ENCODE measurements at places on chromosomes 2 and 18.

DNA sequence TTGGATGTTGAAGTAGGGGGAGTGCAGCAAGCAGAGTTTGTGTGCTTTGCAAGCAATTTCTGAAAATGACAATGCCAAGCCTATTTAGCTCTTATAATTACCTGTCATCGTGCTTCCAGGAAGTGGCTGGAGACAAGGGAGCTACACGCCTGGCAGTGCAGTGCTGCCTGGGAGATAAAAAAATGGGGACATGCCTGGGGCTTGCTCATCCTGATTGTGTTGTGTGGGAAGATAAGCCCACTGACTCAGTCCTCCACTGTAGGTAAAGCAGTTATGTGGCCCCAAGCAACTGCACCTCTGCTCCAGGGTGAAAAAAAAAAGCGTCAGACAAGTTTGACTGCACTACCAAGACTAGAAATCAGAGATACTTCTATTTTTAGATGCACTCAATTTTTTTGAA, 396.9 kb upstream of the NXPH2 start:
- no peaks in the 10 kb centered on the region for H3K36me3 ChIP-seq
- H3K4me3 ChIP-seq: no peak overlapping the region
- no peak for DNase-seq
- no peaks in the 10 kb centered on the region for H3K27me3 ChIP-seq
- H3K27ac ChIP-seq: no peak overlapping the region
- no peaks in the 10 kb centered on the region for H3K4me1 ChIP-seq

DNA sequence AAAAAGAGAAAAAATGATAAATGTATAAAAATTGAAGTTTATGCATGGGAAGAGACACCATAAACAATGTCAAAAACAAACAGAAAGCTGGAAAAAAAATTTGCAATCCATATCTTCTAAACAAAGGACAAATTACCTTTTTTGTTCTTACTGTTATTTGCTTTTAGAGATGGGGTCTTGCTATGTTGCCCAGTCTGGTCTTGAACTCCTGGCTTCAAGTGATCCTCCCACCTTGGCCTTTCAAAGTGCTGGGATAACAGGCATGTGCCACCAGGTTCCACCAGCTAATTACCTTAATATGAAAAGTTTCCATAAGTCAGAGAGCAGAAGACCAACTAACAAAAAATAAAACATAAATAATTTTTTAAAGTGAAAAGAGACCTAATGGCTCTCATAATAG, 90.0 kb upstream of the SIX3 start:
- H3K27ac ChIP-seq: no peak overlapping the region
- DNase-seq: no peak

DNA sequence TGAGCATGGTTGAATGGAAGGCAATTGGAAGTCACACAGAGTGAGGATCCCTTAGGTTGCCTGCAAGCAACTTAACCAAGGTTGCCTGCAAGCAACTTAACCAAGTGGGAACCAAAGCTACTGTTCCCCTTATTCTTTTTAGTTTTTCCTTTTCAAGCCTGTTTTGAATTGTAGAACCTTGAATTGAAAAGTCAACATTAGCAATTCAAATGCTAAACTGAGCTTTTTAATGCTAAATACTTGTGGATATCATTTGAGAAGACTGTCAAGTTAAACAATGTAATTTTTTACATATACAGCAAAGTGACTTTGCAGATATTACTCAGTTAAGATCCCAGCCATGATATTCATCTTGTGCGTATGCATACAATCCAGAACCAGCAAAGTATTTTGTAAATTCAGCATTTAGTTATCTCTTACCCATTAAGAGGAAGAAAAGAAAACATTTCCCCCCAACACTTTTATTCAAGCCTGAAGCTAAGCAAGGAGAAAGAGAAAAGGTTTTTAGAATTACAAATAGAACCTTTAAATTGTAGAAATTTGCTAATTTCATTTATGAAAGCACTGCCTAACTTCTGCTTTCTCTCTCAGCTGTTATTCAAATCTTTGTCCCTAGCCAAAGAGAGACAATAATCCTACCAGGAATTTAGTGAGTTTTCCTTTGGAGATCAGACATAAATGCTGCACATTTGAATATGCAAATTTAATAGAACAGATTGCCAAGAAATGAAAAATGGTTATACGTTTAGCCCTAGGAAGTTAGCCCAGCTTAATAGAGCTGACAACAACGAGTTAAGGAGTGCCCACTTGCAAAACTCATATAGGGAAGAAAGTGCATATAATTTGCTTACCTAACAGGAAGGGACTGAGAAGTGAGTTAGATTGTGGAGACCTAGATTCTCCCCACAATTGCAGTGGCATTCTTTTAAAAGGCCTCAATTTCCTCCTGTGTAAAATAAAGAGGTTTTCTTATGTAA, 643.2 kb upstream of the PIK3C3 start:
- H3K27ac ChIP-seq: no peak overlapping the region
- no peak overlapping the region for H3K4me3 ChIP-seq

GRCh38 chr2:223563462-223563861, 38.7 kb downstream of the SCG2 start:
- H3K36me3 ChIP-seq: no peaks in the 10 kb centered on the region
- H3K4me3 ChIP-seq: no peak overlapping the region
- no peak for DNase-seq
- H3K4me1 ChIP-seq: no peaks in the 10 kb centered on the region
- no peak overlapping the region for H3K27ac ChIP-seq

DNA sequence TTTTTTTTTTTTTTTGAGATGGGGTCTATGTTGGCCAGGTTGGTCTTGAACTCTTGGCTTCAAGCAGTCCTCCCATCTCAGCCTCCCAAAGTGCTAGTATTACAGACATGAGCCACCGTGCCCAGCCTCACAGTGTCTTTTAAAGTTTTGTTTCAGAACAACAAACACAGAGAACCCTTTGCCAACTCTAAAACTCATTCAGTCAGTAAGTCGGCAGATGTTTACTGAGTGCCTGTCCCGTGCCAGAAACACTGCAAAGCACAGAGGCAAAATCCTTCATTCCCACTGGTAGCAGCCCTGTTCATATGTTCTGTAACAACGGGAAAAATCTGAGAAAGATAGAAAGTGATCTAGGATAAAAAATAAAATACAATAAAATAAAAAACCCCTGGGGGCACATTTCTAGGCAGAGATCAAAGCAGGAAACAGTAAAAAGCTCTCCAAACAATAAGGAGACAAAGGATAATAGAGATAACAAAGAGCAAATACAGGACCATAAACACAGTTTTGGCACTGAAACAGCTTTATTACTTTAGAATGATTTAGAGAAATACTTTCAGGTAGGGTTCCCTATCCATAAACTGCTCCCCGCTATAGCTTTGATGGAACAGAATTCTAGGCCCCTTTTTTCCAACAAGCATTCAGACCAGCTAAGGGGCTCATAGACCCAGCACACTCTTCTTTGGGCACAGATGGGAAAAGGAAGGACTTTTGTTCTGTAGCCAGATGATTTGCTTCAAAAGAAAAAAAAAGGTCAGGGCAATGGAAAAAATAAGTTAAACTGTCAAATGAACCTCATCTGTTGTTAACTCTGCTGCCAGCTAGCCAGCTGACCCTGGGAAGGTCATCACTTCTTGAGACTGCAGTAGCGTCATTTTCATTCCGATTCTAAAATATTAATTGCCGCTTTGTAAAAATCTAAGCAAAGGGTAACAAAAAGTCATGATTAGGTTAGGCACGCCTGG, 212.3 kb downstream of the CDH20 start:
- no peaks in the 10 kb centered on the region for H3K36me3 ChIP-seq
- H3K4me1 ChIP-seq: no peaks in the 10 kb centered on the region
- no peaks in the 10 kb centered on the region for H3K27me3 ChIP-seq
- DNase-seq: no peak
- no peak overlapping the region for H3K27ac ChIP-seq

GRCh38 chr2:5592916-5593315, 99.3 kb upstream of the SOX11 start:
- no peaks in the 10 kb centered on the region for H3K27me3 ChIP-seq
- DNase-seq: no peak
- no peaks in the 10 kb centered on the region for H3K36me3 ChIP-seq
- no peak overlapping the region for H3K4me3 ChIP-seq
- no peaks in the 10 kb centered on the region for H3K4me1 ChIP-seq
- no peak overlapping the region for H3K27ac ChIP-seq

DNA sequence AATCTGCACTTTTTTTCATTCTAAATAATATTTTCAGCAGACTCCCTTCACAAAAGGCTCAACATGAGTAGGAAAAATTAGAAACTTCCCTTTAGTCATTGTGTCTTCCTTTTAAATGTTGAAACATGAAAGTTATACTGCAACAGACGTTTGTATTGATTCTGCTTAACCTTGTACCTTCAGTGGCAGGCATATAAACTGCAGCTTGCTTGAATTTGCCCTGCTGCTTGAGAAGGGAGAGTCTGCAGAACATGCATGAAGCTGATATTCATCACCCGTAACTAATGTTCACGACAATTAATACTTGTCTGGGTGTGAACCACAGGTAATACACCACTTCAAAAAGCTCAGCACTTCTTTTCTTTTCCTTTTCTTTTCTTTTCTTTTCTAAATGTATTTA, 294.7 kb upstream of the LRP1B start:
- no peak overlapping the region for H3K27ac ChIP-seq
- no peak for DNase-seq
- no peaks in the 10 kb centered on the region for H3K27me3 ChIP-seq
- no peak overlapping the region for H3K4me3 ChIP-seq
- no peaks in the 10 kb centered on the region for H3K4me1 ChIP-seq
- H3K36me3 ChIP-seq: no peaks in the 10 kb centered on the region

- no peaks in the 10 kb centered on the region for H3K27me3 ChIP-seq
- H3K36me3 ChIP-seq: no peaks in the 10 kb centered on the region
- H3K4me1 ChIP-seq: no peaks in the 10 kb centered on the region
- H3K4me3 ChIP-seq: no peak overlapping the region
These were observed 93.8 kb downstream of the PRKCE start for GRCh38 chr2:45745231-45745630.

DNA sequence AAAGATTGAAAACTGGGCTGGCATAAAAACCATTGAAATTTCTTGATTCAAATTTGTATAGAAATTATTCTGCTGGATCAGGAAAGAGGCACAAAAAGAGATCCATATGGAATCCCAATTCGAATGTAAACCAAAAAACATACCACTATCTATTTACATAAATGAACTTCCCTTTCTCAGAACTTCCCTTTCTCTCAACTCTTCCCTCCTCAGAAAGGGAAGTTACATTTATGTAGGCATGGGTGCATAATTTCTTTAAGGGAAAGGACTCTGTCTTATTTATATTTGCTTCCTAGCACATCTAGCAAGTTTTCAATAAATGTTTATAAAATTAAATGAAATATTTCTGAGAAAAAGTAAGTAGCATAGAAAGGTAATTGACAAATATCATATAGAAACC, 398.1 kb upstream of the ATP5MC3 start:
- DNase-seq: no peak
- no peak overlapping the region for H3K27ac ChIP-seq
- H3K4me1 ChIP-seq: no peaks in the 10 kb centered on the region
- no peak overlapping the region for H3K4me3 ChIP-seq

DNA sequence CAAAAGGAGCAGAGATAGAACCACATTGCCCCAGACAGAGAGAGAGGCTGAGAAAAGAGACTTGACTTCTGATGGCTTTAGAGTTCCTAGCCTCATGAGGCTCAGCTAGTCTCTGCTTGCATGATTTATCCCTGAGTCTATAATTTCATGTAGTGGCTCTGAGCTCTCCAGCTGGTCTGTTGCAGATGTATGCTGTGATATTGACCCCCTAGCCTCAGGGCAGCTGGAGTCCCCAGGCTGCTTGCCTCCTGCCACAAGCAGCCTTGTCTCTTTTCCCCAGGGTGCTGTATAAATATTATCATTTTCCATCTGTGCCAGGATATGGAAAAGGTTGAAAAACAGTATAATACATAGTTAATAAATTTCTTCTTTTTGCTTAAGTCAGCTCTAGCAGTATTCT, 467.6 kb upstream of the CWC22 start:
- H3K36me3 ChIP-seq: no peaks in the 10 kb centered on the region
- H3K27ac ChIP-seq: no peak overlapping the region
- H3K27me3 ChIP-seq: no peaks in the 10 kb centered on the region
- no peaks in the 10 kb centered on the region for H3K4me1 ChIP-seq

DNA sequence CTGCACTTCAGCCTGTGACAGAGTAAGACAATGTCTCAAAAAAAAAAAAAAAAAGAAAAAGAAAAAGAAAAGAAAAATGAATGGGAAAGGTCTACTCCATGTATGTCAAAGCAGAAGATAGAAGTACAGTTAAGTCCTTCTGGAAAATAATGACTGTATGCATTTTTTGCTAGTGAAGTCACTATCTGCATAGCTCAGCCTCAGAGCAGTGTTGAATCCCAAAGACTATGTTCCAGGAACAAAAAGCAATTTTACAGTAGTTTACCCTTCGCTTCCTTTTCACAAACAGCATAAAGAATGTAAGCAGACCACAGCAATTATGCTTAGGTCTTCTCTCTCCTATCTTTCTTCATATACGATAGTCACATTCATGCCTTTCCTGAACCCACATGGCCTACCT, 497.4 kb downstream of the CMPK2 start:
- no peaks in the 10 kb centered on the region for H3K4me1 ChIP-seq
- no peak overlapping the region for H3K4me3 ChIP-seq
- no peaks in the 10 kb centered on the region for H3K36me3 ChIP-seq
- H3K27ac ChIP-seq: no peak overlapping the region
- no peak for DNase-seq

DNA sequence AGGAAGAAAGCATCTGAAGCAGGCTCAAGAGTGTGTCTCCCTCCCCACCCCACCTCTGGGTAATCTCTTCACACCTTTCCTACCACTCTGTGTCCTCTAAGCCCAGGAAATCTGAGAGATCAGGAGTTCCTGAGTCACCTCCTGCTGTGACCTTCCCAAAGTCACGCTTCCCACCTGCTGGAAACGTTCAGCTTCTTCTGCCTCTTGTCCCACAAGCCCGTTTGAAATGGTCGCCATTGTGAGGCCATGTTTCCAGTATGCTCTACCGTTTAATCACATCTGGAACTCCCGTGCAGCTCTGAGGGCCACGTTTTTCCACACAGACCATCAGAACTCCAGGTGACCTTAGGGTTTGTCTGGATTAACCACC, 25.9 kb downstream of the GREB1 start:
- H3K4me3 ChIP-seq: no peak overlapping the region
- no peaks in the 10 kb centered on the region for H3K27me3 ChIP-seq
- no peak overlapping the region for H3K27ac ChIP-seq
- no peaks in the 10 kb centered on the region for H3K4me1 ChIP-seq
- H3K36me3 ChIP-seq: no peaks in the 10 kb centered on the region

GRCh38 chr18:21115519-21116411, 4.2 kb upstream of the ROCK1 start:
- no peaks in the 10 kb centered on the region for H3K27me3 ChIP-seq
- H3K4me1 ChIP-seq: peaks cover 38% of the 10 kb centered on the region
- no peak for DNase-seq
- peak overlapping the region; percentile 2 for H3K27ac ChIP-seq

- no peaks in the 10 kb centered on the region for H3K4me1 ChIP-seq
- no peaks in the 10 kb centered on the region for H3K36me3 ChIP-seq
- no peak overlapping the region for H3K4me3 ChIP-seq
- no peaks in the 10 kb centered on the region for H3K27me3 ChIP-seq
- no peak overlapping the region for H3K27ac ChIP-seq
These were observed 290.2 kb downstream of the AKAIN1 start for GRCh38 chr18:4906856-4907255.

GRCh38 chr2:56372071-56372656, 188.4 kb downstream of the CCDC85A start:
- no peaks in the 10 kb centered on the region for H3K27me3 ChIP-seq
- H3K36me3 ChIP-seq: no peaks in the 10 kb centered on the region
- no peaks in the 10 kb centered on the region for H3K4me1 ChIP-seq
- DNase-seq: no peak
